Cerebellum (tissue), 4 donors: ENCODE measurements at places on chromosomes 2 and 18.

- no peak for DNase-seq
Observed at GRCh38 chr2:108965540-108966289, 23.3 kb downstream of the EDAR start.

GRCh38 chr2:105806996-105807395, 62.3 kb downstream of the NCK2 start:
- no peak for DNase-seq

DNA sequence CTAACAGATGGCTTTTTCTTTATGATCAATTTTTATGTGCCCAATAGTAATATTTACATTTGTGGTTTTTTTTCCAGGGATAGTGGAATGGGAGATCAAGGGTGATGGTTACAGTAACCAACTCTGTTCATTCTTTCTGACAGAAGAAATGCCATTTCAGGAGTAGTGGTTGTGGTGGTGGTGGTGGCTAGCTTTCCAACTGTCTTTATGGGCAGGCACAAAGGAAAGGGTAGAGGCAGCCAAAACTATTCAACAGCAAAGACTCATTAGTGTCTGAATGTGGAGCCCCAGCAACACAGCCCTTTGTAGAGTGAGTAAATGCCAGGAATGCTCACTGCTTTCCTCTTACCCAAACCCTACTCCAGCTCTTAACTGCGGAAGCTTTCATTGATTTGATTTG, 227.7 kb downstream of the RND3 start:
- no peak for DNase-seq

- DNase-seq = peak; percentile 31
Observed at GRCh38 chr2:74658516-74658915, 4.5 kb downstream of the SEMA4F start.

- no peak for DNase-seq
Observed at GRCh38 chr2:7738596-7738995, 821.4 kb downstream of the RNF144A start.

- DNase-seq = peak; percentile 84
Observed at GRCh38 chr2:190627448-190628412, 21.2 kb upstream of the NAB1 start.

GRCh38 chr2:33217406-33217805, 259.0 kb upstream of the RASGRP3 start:
- DNase-seq = no peak

- peak; percentile 7 for DNase-seq
Observed at GRCh38 chr2:205885492-205886099, 200.4 kb downstream of the INO80D start.

DNA sequence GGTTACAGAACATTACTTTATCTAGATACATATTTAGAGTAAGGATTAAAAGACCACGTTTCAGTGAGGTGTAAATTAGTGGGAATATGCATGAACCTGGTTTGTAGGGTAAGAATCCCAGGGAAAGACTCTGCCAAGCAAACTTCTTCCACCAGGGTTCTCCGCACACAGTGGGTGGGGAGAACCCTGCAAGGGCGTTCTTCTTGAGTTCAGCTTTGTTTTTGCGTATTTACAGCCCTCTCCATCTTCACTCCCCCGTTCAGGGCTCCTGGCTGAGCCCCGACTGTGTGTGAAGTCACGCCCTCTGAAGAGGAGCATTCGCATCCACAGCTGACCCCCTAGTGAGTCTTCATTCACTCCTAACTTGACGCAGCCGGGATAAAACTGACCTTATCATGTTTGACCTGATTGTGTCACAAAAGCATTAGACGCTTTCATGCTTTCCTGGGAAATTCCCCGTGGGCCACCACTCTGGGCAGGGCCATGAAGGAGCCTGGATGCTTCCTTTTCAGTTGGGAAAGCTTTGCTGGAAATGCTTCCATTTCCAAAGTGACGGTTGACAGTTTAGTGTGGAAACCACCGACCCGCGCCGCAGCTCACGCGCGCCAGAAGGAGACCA, 1.0 kb downstream of the ALKAL2 start:
- DNase-seq = no peak

- DNase-seq = no peak
Observed at GRCh38 chr2:19759880-19760279, 141.9 kb downstream of the TTC32 start.

DNA sequence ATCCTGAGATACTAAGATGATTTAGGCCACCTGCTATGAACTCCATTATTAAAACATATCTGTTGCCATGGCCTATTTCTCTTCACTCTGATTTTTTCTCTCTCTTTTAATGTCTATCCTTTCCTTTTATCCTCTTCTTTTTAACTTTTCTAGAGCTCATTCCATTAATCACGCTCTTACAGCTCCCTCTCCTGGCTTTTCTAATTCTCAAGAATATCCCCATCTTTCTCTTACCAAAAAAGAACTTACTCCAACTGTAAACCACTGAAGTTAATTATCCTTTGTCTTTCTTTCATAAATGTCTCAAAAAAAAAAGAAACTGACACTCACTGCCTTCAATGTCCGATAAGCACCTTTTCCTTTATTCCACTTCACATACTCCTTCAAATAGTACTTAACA, 7.9 kb downstream of the PPP3R1 start:
- DNase-seq = no peak

DNA sequence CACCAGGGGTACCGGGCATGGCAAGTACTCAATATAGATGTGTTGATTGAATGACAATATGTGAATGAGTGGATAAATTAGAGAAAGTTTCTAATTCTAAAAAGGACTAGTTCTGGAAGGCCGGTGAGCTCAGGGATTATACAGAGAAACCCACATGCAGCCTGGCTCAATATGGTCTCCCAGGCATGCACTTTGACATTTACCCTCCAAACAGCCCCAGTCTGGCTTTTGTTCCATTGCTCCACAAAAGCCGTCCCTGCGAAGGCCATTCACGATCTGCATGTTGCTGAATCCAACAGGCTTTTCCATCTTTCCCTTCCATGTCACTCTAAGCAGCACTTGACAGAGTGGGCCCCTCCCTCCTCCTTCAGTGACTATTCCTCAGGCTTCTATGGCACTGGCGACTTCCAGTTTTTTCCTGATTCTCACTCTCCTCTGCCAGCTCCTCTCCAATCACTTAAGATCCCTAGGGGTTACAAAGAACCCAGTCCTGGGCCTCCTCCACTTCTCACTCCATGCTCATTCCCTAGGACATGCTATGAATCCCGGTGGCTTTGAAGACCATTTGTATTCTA, 266.7 kb downstream of the AFF3 start:
- no peak for DNase-seq

- DNase-seq = no peak
Observed at GRCh38 chr18:77632758-77633157, 383.1 kb downstream of the GALR1 start.

DNA sequence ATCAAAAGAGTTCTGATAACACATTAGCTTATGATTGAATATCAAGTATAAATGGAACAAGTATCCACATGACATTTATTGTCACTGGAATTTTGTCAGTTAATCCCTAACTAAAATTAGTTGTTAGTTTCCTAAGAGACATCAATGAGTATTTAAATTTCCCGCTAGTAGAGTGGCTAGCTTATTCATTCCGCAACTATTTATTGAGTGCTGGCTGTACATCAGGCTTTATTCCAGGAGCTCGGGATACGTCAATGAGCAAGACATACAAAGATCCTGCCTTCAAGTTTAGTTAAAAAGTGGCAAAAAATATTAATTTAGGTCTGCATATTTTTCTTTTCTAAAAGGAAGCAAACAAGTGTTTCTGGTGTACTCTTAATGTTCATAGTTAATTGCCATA, 59.3 kb downstream of the PRKRA start:
- DNase-seq = no peak

GRCh38 chr2:30421604-30422443, 25.2 kb upstream of the LCLAT1 start:
- no peak for DNase-seq

GRCh38 chr2:43136876-43137275, 89.5 kb downstream of the ZFP36L2 start:
- DNase-seq = no peak

- DNase-seq = no peak
Observed at GRCh38 chr2:113755035-113755834, 1.2 kb downstream of the SLC35F5 start.

GRCh38 chr2:64291181-64291580, 147.0 kb upstream of the PELI1 start:
- DNase-seq = no peak

DNA sequence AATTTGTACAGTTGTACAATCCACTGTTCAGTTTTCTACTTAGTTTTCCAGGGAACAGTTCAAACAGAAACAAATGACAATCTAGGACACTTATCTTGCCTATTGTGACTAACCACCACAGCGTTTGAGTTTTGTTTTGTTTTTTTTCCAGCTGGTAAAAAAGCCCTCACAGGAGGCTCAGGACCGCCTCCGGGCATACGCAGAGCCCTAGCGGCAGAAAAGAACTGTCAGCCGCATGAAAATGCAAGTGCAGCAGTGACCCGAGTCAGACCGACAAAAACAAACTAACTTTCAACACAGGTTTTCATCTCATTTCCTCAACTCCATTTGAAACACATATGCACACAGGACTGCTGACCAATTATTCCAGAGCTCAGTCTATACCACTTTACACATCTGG, 68.6 kb downstream of the STEAP3 start:
- DNase-seq = no peak

- no peak for DNase-seq
Observed at GRCh38 chr2:60819936-60820335, 61.4 kb upstream of the REL start.

DNA sequence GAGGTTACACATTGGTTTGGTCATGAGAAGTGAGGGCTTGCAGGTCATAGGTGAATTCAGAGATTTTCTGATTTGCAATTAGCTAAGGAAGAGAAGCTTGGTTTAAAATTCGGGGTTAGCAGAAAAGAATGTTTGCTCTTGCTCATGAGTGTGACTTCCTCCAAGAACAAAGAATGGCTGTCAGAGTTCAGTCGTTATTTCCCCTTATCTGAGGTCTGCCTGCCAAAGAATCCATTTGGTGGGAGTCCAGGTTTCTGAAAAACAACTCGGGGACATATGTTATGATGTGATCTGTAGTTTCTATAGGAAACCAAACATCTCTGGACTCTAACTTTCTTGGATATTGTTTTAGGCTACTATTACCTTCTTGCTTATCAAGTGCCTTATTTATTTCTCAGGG, 3.2 kb upstream of the UGT1A6 start:
- DNase-seq = no peak

DNA sequence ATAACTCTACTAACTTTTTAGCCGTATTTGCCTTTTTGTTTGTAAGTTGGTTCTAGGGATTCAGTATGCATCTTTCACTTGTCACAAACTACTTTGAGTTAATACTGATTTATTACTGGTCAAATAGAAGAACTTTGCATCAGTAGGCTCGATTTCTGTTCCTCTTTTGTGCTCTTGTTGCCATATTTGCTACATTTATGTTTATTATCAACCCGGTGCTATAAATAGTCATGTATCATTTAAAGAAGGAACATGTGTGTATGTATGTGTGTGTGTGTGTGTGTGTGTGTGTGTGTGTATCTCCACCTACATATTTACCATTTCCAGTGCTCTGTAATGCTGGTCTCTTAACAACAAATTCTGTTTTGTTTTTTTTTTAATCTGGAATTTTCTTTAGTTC, 79.6 kb upstream of the B3GNT7 start:
- DNase-seq = no peak

DNA sequence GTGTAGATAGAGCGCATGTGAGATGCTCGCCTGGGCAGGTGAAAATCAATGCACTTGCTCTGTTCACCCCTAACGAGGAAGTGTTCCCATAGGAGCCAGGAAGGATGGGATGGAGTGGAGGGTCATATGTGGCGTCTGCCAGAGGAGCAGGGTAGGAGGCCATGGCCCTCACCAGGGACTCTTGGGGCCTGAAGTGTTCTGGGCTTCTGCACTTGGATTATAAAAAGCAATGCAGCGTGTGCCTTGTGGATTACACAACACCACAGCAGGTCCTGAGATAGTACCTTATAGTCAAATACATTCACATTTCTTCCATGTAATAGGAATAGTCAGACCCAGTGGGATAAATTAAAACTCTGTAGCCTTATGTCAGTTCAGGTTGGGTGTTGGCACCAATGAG, 100.1 kb downstream of the CABLES1 start:
- no peak for DNase-seq

DNA sequence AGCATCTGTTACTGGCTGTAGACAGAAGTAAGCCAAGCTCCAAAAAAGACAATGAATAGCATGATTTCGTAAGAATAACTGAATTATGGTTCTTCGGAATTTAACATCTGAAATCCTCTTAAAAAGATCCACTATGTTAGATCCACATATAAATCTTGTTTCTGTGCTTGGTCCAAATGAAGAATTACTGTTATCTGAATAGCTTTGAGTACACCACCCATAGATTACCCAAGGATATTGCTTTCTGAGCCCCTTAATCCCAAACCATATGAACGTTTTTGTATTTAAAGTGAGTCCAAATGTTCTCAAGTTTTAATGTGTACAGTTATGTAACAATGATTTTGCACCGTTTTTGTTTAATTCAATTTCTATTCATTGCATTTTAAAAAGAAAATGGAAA, 124.9 kb downstream of the DSC3 start:
- no peak for DNase-seq

GRCh38 chr2:40606862-40607261, 155.0 kb upstream of the SLC8A1 start:
- no peak for DNase-seq

- no peak for DNase-seq
Observed at GRCh38 chr18:67104700-67105284, 411.7 kb downstream of the DSEL start.

- DNase-seq = no peak
Observed at GRCh38 chr18:7596147-7596546, 29.0 kb downstream of the PTPRM start.

GRCh38 chr2:109125593-109126500, 3.2 kb upstream of the SH3RF3 start:
- no peak for DNase-seq

- no peak for DNase-seq
Observed at GRCh38 chr2:120539937-120540718, 194.2 kb downstream of the INHBB start.

- no peak for DNase-seq
Observed at GRCh38 chr18:63342206-63342605, 22.6 kb upstream of the BCL2 start.

- DNase-seq = no peak
Observed at GRCh38 chr2:24898122-24899109, 21.6 kb downstream of the ADCY3 start.

DNA sequence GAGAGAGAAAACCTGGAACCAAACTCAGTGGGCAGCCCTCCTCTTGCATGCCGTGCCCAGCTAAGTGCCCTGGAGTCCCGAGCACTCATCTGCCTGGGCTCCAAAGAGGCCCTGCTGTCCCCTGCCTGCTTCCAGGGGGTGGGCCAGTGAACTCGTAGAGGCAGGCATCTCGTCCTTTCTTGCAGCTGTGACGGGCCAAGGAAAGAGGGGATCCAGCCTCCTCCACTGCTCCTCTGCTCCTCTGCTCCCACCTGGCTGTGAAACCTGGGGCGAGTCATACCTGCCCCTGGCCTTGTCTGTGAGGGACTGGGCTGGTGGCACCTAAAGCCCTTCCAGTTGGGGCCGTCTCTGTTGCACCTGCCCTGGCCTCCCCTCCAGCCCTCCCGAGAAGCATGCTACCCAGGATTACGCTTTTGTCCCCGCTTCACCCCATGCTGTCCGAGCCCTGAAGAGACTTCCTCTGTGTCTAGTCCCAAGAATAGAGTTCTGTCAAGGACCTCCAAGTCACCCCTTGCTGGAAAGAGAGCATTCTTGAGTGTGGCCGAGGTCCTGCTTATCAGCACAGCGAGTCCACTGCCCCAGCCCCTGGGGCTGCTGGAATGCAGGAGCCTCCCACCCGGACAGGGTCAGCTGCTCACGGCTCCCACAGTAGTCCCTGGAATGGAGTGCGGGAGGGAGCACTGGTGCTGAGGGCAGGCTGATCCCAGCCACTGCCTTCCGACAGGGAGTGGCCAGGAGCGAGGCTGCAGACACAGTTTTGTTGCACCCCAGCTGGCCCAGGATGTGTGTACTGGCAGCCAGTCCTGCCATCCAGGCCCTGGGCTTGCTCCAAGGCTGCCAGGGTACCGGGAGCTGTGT, 14.3 kb downstream of the KCNK3 start:
- no peak for DNase-seq
